SW480 (cell line): ENCODE measurements at places on chromosomes 12 and 14.
A peak's percentile ranks its signal among the peaks of the same experiment; 100 is the strongest.

DNA sequence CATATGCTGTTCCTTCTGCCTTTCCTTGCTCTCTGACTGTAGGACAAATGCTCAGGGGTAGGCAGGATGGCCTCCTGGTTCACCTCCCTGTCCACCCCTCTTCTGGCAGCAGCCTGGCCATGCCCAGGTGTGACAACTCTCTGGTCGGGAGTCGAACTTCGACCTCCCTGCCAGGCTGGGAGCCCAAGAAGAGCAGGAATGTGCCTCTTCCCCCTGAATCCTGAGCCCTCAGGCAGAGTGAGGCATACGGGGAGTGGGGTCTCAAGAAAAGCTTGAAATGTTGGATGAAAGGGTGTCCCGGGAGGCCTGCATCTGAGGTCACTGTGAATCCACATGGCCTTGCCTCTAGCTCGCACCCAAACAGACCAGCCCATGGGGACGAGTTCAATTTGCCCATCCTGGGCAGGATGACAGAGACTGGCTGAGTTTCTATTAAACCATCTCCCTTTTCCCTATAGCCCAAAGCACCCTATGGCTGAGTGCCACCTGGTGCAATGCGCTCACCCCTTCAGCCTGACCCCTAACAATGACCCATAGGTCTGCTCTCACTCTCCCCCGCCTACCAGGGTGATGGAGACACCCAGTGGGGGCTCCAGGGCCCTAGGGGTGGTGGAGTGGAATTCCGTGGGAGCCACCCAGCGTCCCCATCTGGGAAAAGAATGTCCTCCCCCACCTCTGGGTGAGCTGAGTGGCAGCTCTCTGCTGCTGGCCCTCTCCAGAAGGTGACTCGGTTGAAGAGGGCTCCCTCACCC lies 52.9 kb upstream of the DIO3 start:
- no peak for DNase-seq

DNA sequence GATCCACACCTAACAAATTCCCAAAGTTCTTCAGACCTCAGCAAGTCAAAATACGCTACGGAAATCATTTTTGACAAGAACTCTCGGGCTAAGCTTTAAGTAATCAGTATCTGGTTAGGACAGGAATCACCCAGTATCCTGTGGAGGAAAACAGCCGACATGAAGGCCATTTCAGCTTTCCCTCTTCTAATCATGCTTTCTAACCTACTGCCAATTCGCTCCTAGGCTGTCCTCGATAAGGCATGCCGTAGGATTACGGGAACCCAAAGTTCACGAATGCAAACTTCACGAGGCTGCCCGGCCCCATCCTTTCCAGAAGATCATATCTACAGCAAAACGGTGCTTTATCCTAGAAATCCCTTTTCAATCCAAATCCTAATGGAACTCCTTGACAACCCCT lies 81.8 kb upstream of the PTPRB start:
- no peak for DNase-seq

DNA sequence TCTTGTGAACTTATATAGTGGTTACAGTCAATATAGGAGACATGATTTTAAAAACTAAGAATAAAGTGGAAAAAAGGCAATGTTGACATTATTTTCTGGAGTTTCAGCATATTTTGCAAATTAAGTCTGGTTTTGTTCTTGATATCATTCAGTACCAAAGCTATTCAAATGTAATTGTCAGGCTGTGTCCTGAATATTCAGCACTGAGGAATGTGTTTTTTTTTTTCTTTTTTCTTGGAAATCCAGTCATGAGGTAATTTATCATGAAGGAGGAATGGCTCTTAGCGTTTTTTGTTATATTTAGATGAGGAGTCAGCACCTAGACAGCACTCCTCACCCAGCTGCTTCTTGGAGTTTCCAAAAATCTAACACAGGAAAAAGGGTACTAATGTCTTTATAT lies 225.5 kb downstream of the CCDC91 start:
- DNase-seq: no peak

DNA sequence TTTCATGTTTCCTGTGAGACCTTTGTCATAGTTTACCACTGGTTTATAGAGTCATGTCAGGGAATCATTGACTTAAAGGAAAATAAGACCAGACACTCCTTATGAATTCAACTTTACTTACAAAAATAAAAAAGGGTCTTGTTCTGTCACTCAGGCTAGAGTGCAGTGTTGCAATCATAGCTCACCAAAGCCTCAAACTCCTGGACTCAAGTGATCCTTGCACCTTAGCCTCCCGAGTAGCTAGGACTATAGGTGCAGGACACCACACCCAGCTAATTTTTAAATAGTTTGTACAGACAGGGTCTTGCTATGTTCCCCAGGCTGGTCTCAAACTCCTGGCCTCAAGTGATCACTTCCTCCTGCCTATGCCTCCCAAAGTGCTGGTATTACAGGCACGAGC lies 19.0 kb downstream of the SLC41A2 start:
- no peak for DNase-seq

DNA sequence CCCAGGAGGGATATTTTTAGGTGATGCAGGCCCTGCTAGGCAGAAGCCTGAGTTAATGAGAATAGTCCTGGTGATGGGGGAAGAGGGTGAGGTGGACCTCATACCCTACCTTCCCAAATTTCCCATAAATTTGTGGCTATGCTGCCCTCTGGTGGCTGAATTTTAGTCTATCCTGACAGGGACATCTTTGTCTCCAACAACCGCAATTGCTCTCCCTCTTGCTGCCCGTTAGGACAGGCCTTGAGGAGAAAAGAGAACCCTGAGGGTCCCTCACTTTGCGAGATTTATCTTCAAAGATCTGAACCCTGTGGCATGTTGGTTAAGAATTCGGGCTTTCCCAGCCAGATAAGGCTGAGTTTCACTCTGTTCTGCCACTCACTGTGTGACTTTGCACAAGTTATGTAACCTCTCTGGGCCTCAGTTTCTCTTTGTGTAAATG lies 9.8 kb upstream of the ZNF385A start:
- DNase-seq: peak; percentile 51

- no peak for DNase-seq
These were observed 33.7 kb downstream of the CKB start for GRCh38 chr14:103488960-103489359.

GRCh38 chr14:100592972-100593371 lies 5.8 kb upstream of the BEGAIN start:
- DNase-seq: no peak

DNA sequence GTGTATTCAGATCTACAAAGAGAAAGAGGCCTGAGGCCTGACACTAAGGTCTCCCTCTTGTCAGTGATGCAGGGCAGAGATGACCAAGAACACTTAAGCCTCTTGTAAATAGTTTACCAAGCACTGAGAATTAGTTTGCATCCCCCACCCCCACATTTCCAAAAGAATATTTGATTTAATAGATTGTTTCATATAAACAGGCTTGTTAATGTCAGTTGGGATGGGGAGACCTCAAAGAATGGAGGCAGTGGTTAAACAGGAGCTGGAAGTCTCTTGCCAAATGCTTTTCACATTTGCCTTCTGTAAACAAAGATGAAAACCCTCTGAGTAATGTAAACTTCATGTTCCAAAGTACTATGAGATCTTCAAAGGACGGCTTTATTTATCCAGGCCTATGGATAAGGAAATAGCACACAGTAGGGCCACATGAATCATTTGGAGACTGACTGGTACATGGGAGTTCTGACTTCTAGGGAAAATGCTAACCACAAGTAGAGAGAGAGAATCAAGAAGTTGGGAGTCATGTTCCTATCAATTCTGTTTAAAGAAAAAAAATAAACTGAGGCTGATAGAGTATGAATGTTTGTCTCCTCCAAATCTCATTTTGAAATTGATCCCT lies 234.7 kb downstream of the ANO2 start:
- DNase-seq: no peak

- DNase-seq: no peak
These were observed 228.3 kb downstream of the NTF3 start for GRCh38 chr12:5660238-5660637.

- DNase-seq: peak; percentile 41
These were observed 32.7 kb upstream of the FBLN5 start for GRCh38 chr14:91980157-91980556.

DNA sequence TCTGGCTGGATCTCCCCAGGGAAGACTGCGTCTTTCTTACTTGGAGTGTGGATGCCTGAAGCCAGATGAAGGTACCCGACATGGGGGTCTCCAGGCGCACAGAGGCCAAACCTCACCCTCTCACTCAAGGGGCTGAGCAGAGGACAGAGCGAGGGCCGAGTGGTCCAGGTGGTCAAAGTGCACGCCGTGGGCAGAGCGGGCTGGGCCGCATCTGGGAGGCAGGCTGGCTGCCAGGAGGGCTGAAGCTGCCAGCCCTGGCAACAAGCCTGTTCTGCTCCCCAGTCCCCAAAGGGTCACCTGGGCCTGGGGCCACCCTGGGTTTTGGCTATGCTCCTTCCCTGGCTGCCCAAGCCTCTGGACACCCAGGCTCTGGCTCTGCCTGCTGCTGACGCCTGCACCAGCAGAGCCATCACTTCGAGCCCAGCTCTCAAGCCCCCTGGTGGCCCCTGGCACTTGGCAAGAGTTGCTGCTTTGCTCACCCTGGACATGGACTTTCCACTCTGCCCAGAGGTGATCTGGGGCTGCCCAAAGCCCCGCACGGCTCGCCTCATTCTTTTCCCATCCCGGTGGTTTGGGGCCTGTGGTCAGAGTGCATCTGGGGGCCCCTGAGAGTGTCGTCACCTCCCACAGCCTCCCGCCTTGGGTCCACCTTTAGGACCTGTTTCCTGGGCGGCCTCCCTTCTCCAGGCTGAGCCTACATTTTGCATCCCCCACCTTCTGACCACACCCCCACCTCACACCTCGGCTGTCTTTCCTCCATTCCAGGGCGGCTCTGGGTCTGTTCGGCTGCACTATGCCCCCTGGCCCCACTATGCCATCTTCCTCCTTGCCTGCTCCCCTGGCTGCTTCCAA lies 2.8 kb downstream of the ADSS1 start:
- no peak for DNase-seq

DNA sequence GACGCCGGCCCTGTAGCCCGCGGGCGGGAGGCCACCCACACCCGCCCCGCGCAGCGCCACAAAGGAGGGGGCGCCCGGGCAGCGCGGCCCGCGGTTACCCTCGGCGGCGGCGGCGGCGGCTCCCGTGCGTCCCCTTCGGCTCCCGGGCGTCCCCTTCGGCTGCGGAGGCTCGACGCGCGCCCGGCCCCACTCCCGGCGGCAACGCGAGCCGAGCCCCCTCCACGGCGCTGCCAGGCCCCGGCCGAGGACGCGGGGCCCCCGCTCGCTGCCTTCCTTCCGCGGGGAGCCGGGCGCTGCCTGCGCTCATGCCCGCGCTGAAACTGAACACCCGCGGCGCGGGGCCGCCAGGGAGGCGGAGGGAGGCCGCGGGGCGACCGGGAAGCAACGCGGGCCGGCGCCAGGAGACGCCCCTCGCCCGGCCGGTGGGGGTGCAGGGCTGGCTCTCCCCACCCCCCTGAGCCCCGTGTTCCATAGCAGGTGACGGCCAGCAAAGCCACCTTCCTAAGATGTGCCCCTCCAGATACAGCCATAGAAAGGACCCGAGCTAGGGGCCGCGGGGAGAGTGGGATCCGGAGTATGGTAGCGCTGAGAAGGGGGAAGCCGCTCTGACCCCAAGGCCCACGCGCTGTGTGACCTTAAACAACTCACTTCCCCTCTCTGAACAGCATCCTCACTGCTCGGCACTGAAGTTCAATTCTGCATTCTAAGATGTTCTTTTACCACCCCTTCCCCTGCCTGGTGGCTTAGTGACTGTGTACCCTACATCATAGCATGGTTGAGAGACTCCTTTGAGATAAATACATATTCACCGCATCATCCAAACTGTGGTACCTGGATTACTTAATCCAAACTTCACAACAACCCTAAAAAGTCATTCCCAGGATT lies 42.8 kb downstream of the KDM2B start:
- DNase-seq: no peak
